ENCODE measurements at places on chromosomes 16 and 17.

GRCh38 chr17:43791589-43791988 is 11.4 kb downstream of the CFAP97D1 start:
- DNase-seq: no peak

DNA sequence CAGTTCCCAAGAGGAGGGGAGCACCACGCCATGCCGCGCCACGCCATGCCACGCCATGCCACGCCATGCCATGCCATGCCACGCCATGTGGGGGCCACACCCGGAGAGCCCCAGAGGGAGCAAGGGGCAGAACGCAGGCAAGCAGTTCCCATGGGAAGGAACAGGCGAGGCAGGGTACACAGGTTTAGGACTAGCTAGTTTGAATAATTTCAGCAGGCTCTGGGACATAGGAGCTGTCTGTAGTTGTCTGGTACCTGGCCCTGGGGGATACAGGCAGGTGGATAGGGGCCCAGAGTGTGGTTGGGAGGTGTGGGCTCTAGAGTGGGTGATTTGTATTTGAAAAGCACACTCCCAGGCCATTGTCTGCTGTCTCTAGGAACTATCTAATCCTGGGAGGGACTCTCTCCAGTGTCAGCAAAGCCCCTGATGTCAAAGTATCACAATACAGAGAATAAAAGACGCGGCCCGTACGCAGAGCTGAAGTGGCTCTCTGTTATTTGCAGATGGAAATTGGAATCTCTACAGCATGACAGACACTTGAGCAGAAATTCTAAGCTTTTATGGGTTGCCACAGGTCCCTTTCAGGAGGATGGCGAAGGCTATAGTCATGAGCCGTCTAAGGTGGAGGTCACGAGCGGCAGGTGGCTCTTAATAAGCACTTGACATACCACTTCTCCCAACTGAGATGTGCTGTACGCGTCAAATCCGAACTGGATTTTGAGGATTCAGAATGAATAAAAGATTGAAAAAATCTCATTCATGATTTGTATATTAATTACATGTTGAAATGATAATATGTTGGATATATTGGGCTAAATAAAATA is 220.8 kb upstream of the TNRC6C start:
- DNase-seq: peak; percentile 81

GRCh38 chr16:11669380-11670146 is 1.3 kb downstream of the SNN start:
- DNase-seq: no peak

DNA sequence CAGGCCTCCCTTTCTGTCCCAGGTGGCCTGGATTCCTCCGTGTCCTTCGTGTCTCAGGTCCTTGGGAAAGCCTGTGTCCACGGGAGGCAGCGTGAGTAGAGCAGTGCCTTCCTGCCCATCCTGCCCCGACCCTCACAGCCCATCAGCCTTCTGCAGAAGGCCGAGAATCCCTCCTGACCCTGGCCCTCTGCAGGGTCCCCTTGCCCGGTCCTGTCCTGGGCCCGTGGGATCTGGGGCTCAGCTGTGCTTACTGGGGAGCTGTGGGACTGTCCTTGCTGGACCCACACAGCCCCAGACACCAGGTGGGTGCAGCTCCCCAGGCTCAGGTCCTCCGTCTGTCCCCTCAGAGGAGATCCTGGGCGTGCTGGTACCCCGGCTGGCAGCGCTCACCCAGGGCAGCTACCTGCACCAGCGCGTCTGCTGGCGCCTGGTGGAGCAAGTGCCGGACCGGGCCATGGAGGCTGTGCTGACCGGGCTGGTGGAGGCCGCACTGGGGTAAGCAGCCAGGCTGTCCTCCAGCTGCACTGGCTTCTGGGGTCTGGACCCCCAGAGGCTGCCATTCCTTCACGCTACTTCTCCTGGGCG is 3.9 kb downstream of the TELO2 start:
- DNase-seq: no peak

- no peak for DNase-seq
Measured at GRCh38 chr17:1683459-1683858, 1.2 kb downstream of the PRPF8 start.

DNA sequence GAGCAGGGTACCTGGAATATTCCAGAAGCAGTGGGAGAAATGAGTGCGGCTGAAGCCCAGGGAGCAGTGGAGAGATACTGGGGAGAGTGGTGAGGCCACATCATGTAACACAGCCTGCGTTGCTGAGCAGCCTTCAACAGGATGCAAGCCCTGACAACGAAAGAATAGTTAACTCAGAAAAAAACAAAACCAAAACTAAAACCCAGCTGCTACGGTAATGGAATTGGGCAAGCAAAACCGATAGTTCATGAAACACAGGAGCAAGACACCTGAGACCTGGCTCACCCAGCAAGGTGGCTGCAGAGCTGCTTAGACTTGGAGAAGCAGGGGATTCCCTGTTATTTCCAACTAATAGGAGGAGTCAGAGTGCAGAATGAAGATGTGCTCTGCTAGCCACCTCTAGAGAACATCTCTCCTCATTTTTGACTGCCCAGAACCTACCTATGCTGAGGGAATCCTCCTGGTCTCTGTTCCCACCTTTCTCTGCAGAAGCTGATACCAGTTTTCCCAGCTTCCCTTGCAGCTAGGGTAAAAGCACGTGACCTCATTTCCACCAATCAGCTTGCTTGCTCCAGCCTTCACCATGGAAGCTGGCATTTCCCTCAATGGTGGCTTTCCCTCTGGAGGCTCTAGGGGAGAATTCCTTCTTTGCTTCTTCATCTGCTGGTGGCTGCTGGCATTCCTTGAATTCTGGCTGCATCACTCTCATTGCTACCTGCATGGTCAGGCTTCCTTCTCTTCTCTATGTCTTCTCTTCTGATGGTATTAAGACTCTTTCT is 59.4 kb upstream of the XYLT1 start:
- no peak for DNase-seq

DNA sequence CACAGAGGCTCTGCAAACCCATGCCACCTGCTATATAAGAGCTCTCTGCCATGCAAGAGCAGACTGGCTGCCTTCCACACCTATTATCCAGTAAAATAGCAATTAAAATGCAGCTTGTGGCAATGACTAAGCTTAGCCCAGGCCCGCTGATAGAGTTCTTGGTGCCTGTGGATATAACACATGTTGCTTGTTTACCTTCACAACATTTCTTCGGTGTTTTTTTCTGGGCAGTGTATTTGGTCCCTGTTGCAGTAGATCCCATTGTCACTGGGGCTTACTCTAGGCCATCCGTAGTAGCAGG is 63.5 kb downstream of the SPECC1 start:
- no peak for DNase-seq

GRCh38 chr17:29867643-29868181 is 62.3 kb downstream of the SSH2 start:
- DNase-seq: no peak

DNA sequence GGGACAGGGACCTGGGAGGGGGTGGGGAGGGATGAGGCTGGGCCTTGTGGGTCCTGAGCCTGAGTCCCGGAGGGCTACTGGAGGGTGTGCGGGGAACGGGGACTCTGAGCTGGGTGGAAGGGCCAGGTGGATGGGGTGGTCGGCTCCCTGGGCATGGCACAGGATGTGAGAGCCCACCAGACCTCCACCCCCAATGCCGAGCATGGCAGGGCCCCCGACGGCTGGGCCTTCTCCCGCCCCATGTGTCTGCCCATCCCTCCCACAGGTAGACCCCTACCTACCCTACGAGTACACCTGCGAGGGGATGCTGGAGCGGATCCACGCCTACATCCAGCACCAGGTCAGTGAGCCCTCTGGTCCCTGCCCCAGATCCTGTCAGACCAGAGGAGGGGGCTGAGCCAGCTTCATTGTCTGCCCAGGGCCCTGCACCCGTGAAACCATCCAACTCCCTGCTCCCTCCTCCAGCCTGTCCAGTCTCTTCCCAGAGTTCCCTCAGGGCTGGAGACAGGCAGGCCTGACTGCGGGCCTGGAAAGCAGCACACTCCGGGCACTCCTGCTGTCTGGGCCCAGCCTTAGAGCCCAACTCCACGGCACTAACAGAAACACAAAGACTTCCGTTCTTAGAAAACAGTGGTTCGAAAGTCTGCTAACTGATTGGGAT is 78.0 kb downstream of the MGAT5B start:
- DNase-seq: no peak

DNA sequence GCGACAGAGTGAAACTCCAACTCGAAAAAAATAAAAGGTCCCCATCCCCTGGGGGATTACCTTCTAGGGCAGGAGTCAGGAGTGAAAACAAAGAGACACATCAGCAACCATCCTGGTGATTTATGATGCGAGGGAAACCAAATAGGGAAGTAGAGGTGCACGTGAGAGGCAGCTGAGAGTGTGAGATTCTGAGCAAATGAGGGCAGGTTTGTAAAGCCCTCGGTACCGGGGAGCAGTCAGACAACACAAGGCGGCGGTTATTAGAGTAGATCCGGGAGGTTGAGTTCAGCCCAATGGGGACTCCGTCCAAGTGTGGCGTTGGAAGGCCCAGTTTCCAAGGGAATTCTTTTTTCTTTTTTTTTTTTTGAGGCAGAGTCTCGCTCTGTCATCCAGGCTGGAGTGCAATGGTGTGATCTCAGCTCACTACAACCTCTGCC is 7.4 kb upstream of the ARMC7 start:
- no peak for DNase-seq

GRCh38 chr16:70809392-70810060 is 8.6 kb upstream of the VAC14 start:
- no peak for DNase-seq
